Spinal cord (tissue), 10 donors: ENCODE measurements at places on chromosomes 11 and 22.
A peak's percentile ranks its signal among the peaks of the same experiment; 100 is the strongest.

DNA sequence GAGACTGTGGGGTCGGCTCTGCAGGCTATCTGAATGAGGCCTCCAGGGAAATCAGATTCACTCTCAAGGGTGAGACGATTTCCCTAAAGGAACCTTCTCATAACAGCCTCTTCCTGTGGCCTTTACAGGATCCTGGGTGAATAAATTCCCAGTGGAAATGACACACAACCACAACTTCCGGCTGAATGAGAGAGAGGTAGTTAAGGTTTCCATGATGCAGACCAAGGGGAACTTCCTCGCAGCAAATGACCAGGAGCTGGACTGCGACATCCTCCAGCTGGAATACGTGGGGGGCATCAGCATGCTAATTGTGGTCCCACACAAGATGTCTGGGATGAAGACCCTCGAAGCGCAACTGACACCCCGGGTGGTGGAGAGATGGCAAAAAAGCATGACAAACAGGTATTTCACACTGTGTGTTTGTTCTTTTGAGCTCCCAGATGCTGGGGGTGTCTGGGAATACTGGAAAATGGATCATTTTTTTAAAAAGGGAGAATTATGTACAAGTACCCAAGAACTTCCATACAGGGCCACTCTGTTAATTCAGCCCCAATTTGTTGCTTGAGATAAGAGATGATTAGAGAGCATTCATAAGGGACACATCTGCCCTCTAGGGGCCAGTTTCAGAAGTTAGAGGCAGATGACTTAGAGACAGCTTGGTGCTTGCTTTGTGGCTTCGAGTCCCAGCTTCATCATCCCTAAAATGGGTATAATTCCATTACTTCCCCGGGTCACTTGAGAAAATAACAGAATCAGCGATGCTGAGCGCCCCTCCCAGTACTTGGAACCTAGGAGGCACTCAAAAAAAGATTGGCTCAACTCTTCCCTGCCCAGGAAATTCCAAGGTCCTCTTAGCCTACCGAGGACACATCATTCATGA, 10.2 kb downstream of the SERPIND1 start:
- peak; percentile 63 for DNase-seq
- peaks cover 41% of the 10 kb centered on the region for H3K36me3 ChIP-seq
- H3K27me3 ChIP-seq = no peaks in the 10 kb centered on the region
- no peak overlapping the region for H3K4me3 ChIP-seq
- no peak overlapping the region for H3K27ac ChIP-seq

DNA sequence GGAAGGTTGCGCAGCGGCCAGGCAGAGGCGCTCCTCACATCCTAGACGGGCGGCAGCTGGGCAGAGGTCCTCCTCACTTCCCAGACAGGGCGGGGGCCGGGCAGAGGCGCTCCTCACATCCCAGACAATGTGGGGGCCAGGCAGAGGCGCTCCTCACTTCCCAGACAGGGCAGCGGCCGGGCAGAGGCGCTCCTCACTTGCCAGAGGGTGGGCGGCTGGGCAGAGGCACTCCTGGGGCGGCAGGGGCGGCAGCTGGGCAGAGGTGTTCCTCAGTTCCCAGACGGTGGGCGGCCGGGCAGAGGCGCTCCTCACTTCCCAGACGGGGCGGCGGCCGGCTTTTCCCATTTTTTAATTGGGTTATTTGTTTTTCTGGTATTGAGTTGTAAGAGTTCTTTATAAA, 20.2 kb upstream of the PTS start:
- no peak overlapping the region for H3K27ac ChIP-seq
- no peak for DNase-seq
- H3K36me3 ChIP-seq = no peaks in the 10 kb centered on the region

GRCh38 chr22:25142102-25142501, 57.6 kb upstream of the CRYBB3 start:
- DNase-seq = peak; percentile 81
- no peaks in the 10 kb centered on the region for H3K36me3 ChIP-seq
- H3K4me1 ChIP-seq = peaks cover 40% of the 10 kb centered on the region
- no peaks in the 10 kb centered on the region for H3K27me3 ChIP-seq

DNA sequence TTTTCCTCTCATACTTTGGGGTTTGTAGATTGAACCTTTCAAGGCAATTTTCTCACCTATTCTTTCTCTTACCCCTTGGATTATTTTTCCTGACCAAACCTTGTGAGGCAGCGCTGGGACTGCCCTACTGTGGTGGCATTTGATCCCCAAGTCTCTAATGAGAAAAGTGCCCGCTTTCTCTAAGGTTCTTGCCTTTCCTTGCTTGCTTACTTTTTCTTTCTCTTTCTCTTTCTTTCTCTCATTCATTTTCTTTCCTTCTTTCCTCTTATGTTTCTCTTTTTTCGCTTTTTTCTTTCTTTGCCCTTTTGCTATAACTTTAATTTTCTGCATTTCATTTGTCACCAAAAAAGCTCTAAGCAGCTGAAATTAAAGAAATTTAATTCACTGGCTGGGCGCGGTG, 40.7 kb upstream of the ADSL start:
- no peak for DNase-seq
- no peak overlapping the region for H3K4me3 ChIP-seq
- H3K27me3 ChIP-seq = no peaks in the 10 kb centered on the region
- peaks cover 12% of the 10 kb centered on the region for H3K4me1 ChIP-seq
- H3K36me3 ChIP-seq = peaks cover 43% of the 10 kb centered on the region
- no peak overlapping the region for H3K27ac ChIP-seq

GRCh38 chr11:12430351-12430750, 53.0 kb downstream of the PARVA start:
- peaks cover 18% of the 10 kb centered on the region for H3K4me1 ChIP-seq
- DNase-seq = no peak
- no peaks in the 10 kb centered on the region for H3K27me3 ChIP-seq
- H3K36me3 ChIP-seq = no peaks in the 10 kb centered on the region

- no peak overlapping the region for H3K27ac ChIP-seq
- no peaks in the 10 kb centered on the region for H3K36me3 ChIP-seq
- H3K4me3 ChIP-seq = no peak overlapping the region
- H3K27me3 ChIP-seq = no peaks in the 10 kb centered on the region
- no peak for DNase-seq
These were observed 293.5 kb downstream of the TMEM135 start for GRCh38 chr11:87331273-87331672.

- no peaks in the 10 kb centered on the region for H3K36me3 ChIP-seq
- no peak for DNase-seq
- H3K4me3 ChIP-seq = no peak overlapping the region
- peaks cover 24% of the 10 kb centered on the region for H3K4me1 ChIP-seq
- H3K27me3 ChIP-seq = no peaks in the 10 kb centered on the region
These were observed 1.5 kb upstream of the MB start for GRCh38 chr22:35618427-35619223.
